ENCODE measurements at places on chromosomes 12 and 14.

- no peak for DNase-seq
These were observed 37.0 kb upstream of the HECTD1 start for GRCh38 chr14:31244626-31245025.

- DNase-seq: no peak
These were observed 147.4 kb downstream of the EFCAB11 start for GRCh38 chr14:89807151-89807550.

GRCh38 chr12:16076970-16077522 lies 165.9 kb downstream of the DERA start:
- no peak for DNase-seq

DNA sequence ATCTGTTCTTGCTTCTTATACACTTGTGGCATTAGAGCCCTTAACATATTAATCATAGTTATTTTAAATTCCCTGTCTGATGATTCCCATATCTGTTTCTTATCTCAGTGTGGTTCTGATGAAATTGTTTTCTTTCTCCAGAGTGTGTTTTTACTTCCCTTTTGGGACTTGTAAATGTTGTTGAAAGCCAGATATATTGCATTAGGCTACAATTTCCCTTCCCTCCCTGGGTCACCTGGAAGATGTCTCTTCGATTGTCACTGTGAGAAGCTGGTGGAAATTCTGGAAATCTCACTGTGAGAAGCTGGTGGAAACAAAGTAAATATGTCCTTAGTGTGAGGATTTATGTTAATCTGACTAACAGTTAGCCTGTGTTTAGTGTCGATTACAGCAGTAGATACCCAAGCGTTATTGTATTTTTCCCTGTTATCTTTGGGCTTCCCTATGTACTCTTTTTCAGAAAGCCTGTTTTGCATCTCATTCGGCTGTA lies 717.3 kb downstream of the TRHDE start:
- DNase-seq: no peak

- peak; percentile 54 for DNase-seq
These were observed 127.1 kb downstream of the CAPZA3 start for GRCh38 chr12:18864900-18865561.

DNA sequence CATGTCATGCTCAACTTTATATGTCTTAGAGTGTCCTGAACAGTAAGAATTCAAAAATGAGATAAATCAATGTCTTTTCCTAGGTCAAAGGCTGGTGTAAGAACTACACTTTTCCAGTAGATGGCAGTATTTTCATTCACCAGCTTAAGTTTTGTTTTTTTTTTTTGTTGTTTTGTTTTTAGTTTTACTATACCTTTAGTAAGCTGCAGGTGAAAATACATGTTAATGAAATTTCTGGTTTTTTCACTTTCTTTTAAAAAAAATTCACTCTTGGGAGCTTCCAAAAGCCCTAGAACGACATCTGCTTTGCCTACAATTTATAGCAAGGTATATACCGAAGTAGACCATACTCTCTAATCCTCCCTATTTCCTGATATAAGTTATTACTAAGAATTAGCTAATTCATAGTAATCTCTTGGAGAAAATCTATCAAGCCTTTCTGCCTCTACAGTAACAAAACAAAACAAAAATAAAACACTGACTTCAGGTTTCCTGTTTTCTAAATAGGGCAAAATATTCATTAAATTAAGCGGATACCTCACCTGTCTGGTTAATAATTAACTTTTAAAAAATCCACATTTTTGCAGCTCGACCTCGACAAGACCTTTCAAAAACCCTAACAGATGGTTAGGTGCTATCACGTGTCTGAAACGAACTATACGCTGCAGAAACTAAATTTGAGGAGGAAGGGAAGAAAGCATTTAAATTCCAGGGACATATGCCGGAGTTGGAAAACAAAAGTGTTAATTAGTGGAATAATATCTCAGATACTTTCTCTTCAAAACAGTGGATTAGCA lies 2.7 kb upstream of the SAMD4A start:
- DNase-seq: peak; percentile 59

GRCh38 chr14:84871734-84872133 lies 658.2 kb upstream of the FLRT2 start:
- no peak for DNase-seq

- no peak for DNase-seq
These were observed 12.3 kb upstream of the GLT1D1 start for GRCh38 chr12:128840862-128841468.

- DNase-seq: no peak
These were observed 4.7 kb downstream of the FAM161B start for GRCh38 chr14:73945159-73945670.

- DNase-seq: no peak
These were observed 1031.8 kb downstream of the GALC start for GRCh38 chr14:86961106-86961716.

All from amniotic epithelial cell (primary cell).